Hindlimb muscle (tissue), 1 donor: ENCODE measurements at places on chromosomes 16 and 17. TPM values are rescaled to one million over a fixed set of nuclear protein-coding genes. Genes with fewer than 3 reads are reported as not detected.
A peak's percentile ranks its signal among the peaks of the same experiment; 100 is the strongest.

The MVP gene
- polyA plus RNA-seq = 26.5 TPM

The MFSD6L gene
- polyA plus RNA-seq = 0.46 TPM

The C16orf46 gene
- polyA plus RNA-seq = 0.56 TPM

GRCh38 chr17:73594025-73594424 lies 50.2 kb downstream of the SDK2 start:
- no peak for DNase-seq

The IFI35 gene
- polyA plus RNA-seq = 7.2 TPM

GRCh38 chr17:39144416-39144840 lies 7.0 kb downstream of the PLXDC1 start:
- DNase-seq = peak; percentile 94

GRCh38 chr17:37833237-37833859 lies 88.5 kb upstream of the HNF1B start:
- no peak for DNase-seq

- DNase-seq = no peak
These were observed 47.9 kb downstream of the CACNG1 start for GRCh38 chr17:67092291-67092690.

DNA sequence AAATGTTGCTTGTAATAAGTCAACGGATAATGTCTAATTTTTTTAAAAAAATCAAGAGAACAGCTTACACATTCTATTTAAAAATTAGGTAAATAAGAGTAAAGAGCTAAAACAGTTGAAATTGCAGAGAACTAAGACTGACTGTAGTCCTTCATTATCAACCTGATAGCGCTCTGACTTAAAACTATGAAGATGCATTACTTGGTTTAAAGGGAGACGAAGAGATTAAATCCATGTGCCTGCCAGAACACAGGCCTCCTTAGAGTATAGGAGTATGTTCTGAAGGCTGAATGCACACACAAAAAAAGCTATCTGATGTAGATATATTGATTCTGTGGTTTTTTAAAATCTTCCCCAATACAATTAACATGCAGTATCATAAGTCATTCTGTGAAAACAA lies 28.5 kb downstream of the GLG1 start:
- DNase-seq = no peak

DNA sequence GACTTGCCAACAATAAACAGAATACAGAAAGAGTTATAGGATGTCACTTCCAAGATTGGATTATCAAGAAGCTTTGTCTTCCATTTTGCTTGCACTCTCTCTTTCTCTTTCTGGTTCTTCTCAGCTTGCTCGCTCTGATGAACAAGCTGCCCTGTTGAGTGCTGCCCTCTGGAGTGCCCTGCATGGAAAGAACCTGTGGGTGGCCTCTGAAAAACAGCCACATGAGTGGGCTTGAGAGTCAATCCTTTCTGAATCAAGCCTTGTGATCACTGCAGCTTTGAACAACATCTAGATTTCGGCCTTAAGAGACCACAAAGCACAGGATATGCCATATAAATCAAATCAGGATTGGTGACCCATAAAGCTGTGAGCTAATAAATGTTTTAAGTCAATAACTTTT lies 185.1 kb downstream of the KIF2B start:
- no peak for DNase-seq

The EFCAB5 gene
- 1.1 TPM for polyA plus RNA-seq

The PDIA2 gene
- polyA plus RNA-seq = 0.77 TPM

DNA sequence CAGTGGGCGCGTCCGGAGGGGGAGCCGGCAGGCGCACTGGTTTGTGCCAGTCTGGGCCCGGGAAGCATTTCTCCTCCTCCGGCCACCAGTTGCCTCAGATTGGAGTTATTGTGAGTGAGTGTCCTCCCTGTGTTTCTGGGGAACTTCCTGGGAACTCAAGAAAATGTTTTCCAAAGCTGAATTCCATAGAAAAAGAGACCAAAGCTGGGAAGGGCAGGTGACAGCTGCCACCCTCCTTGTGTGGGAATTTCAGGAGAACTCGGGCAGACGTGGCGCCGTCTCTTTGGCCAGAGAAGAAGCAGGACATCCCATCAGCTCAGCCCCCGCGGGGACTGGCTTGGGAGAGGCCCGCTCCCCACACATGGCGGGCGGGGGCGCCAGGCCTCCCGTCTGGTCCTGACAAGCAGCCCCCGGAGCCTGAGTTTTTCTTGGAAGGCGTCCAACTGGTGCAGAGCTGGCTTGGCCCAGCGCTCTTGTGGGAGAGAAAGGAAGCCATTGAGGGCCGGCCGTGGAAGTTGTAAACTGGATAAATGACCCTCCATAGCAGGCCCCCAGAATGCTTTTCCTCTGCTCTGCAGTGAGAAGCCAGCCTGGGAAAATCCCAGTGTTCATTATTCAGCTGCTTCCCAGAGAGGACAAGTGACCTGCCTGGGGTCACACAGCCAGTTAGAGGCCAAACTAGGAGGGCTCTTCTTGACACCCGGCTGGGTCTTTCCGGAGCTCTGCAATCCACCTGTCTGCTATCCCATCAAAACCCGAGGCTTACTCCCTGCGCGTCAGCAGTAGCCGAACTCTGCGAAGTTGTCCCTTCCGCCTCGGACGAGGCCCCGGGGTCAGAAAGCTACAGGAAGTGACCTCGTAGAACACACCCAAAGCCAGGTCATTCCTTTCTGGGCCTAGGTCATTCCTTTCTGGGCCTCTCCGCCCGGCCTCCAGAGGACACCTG lies 39.2 kb upstream of the GSE1 start:
- peak; percentile 79 for DNase-seq

- no peak for DNase-seq
These were observed 9.2 kb downstream of the ELOB start for GRCh38 chr16:2767891-2768290.

The DPEP1 gene
- 0.39 TPM for polyA plus RNA-seq

- DNase-seq = no peak
These were observed 146.1 kb downstream of the SEC14L1 start for GRCh38 chr17:77286641-77287431.

DNA sequence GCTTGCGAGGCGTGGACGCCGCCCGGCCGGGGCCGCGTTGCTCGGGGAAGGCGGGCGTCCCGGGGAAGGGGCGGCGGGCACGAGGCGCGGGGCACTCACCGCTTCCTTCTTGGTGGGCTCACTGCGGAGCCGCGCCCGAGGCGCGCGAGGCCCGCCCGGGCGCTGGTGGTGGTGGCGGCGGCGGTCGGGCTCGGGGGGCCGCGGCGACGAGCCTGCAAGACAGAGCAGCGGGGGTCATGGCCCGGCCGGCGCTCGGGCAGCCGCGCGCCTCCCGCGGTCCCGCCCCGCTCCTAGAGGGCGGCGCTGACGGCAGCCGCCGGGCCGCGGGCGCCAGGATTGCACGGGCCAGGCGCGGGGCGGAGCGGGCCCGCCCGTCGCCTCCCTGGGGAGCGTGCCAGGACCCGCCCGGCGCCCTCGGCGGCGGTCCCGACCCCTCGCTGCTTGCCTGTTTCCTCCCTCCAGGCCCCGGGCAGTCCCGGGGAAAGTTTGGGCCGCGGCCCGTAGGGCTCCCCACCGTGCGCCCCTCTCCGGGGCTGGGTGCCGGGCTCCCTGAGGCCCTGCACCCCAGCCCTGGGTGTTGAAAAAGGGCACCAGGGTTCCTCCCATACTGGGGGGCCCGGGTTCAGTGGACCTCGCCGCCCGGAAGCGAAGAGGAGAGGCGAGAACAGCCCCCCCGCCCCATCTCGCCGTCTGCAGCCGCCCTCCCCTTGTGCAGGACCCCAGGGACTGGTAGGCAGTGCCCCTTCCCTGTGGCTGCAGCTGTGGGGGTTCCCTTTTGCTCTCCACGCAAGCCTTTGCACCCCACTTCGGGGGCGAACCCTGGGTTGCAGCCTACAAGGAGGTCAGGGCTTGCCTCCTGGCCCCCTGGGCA lies at the start of gene C16orf74:
Gene C16orf74, minus strand, starts transcription at position 270 of the 871 bp plus-strand sequence. CDS start 15,879 bp downstream, outside the sequence.
- no peak for DNase-seq

DNA sequence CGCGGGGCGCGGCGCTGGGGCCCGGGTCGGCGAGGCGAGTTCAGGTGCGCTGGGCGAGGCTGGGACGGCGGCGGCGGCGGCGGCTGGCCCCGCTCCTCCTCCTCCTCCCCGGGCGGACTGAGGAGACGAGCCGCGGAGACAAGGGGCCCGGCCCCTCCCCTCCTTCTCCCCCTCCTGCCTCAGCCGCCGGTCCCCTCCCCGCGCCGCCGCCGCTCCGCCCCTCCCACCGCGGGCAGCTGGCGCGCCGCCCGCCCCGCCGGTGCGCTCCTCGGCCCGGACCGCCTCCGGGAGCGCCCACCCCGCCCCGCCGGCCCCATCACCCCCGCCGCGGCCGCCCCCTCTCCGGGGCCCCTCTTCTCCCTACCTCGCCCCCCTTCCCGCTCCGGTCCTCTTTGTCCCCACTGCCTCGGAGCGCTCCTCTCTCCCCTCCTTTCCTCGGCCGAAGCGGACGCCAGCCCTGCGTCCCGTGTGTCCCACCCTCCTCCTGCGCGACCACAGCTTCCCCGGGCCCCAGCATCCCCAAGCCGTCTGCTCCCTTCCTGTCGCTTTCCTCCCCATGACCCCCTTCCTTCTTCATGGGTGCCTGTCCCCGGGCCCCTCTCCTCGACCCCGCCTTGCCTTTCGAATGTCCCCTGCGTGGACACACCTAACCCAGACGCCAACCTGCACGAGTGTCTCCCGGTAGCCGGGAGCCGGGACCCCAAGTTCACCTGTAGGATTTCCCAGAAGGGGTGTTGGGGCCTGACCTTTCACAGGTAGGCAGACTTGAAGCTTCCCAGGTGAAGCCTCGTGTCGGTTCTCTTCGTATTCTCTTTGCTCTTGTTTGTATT lies at the start of gene TOX3:
Gene TOX3, minus strand, starts transcription at position 140 of the 830 bp plus-strand sequence. CDS start 420 bp downstream, outside the sequence.
- no peak for DNase-seq

The FLII gene
- 181 TPM for polyA plus RNA-seq

- DNase-seq = no peak
These were observed 28.4 kb upstream of the HS3ST2 start for GRCh38 chr16:22785552-22785951.

GRCh38 chr17:66523378-66524200 lies 221.2 kb downstream of the PRKCA start:
- no peak for DNase-seq

The TUBB3 gene
- 7.2 TPM for polyA plus RNA-seq

DNA sequence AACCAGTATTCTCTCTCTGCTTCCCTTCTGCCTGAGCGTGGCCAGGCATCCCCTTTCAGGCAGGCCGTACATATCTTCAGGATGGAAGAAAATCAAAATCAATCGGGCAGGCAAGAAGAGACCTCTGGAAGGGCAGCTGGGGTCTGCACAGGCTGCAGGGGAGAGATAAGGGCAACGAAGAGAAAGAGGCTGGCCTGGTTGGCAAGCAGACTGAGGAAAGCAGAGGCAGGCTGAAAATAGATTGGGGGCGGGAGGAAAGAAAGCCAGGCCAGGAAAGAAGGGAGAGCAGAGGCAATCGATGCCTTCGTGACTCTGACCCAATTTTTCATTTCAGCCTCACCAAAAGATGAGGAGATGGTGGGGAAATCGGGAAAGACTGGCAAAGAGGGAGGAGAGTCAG lies 18.1 kb downstream of the PIPOX start:
- DNase-seq = no peak

The STH gene
- polyA plus RNA-seq = not detected

The TVP23C gene
- 11.0 TPM for polyA plus RNA-seq

DNA sequence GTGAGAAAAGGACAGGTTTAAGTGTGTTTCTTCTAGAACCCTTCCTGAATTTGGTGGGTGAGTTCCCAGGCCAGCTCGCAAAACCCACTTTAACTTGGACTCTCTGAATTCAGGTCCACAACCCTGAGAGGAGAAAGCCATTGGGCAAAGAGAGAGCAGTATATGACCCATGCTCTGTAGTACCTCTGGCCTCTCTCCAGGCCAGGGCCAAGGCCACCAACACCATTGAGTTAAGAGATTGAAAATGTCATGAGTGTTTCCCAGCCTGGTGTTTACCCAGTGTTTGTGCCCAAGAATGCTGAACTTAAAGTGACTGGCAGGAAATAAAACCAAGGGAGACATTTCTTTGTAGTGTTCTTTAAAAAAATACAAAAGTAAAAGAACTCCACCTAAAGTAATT lies 410.4 kb upstream of the CDH5 start:
- no peak for DNase-seq

GRCh38 chr16:48182979-48183537 lies 27.3 kb upstream of the ABCC12 start:
- no peak for DNase-seq

The DNAI2 gene
- polyA plus RNA-seq = not detected
